ENCODE measurements at places on chromosomes 12 and 14.

GRCh38 chr12:68375756-68376695 is 43.9 kb upstream of the MDM1 start:
- DNase-seq, result no peak

- DNase-seq, result peak; percentile 66
Measured at GRCh38 chr12:26434299-26435068, 239.1 kb downstream of the SSPN start.

DNA sequence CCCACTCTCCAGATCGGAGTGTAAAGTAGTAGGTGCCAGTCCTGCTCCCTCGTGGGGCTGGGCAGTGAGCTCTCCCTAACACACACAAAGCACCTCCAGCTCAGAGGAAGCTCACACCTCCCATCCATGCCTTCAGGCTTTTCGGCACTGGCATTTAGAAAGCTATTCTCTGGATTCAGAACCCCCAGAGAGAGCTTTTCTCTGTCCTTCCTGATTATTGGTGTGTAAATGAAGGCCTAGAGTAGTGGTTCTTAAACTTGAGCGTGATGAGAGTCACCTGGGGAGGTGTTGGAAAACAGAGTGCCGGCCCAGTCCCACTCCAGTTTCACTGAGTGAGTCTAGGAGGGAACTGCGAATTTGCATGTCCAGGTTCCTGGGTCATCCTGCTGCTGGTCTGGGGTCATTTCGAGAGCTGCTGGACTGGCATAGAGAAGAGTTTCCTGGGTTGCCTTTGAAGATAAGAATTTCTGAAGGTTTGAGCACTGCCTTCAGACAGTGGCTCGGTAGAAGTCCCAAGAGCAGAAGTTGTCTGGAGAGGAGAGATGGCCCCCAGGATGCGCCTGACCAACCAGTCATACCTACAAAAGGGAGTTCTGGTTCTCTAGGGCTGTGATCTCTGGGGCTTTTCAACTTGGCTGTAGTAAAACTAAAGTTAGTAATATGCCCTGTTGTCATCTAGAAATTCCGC is 15.1 kb downstream of the CD9 start:
- DNase-seq, result no peak

GRCh38 chr14:78232231-78233000 is 62.2 kb downstream of the NRXN3 start:
- no peak for DNase-seq

DNA sequence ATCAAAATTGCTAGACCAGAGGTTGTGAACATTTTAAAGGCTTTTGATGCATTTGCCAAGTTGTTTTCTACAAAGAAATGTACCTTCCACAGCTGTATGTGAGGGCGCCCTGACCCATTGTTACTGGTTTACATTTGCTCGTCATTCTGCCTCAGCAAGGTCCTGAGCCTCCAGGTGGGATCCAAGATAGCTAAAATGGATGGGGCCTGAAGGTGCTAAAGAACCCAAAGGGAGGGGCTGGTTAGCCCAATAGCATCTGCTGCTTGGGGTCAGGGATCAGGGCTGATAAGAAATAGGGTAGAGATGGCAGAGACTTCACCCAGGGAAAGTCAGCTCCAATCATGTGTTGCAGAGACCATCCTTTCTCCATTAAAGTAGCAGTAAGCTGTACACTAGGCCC is 43.1 kb downstream of the GALNT16 start:
- DNase-seq, result no peak

GRCh38 chr14:77124345-77125280 is 17.0 kb downstream of the ZDHHC22 start:
- DNase-seq, result peak; percentile 72

DNA sequence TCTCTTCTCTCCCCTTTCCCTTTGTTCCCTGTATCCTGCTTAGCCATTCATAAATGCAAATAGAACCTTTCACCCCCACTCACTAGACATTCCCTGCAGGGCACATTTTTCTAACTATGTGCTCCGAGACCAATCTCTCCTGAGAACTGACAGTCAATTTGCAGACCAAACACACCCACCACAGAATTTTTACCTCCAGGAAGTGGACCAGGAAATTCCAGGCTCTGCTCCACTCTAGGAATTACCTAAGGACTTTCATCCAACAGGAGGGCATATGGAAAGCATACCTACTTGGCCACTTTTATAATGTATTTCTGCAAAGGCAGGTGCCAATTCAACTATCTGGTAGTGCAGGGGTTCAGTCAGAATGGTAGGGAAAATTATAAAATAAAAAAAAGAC is 8.9 kb upstream of the TAS2R46 start:
- DNase-seq, result no peak

GRCh38 chr14:59190372-59190771 is 1.9 kb downstream of the DAAM1 start:
- peak; percentile 37 for DNase-seq

DNA sequence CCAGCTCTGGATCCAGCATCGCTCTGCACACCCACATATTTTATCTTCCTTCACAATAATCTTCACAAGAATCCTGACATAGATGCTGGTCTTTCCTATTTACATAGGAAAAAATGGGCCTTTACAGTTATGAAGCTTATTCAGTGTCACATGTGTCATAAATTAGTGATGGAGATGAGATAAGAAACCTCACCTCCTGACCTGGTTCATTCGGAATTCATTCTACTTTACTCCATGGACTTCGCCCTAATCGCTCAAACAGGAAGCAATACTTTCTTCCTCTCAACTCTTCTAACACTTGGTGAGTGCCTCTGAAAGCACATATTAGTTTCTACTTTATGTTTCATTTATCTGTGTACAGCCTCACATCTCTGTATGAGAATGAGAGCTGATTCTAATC is 12.0 kb upstream of the SINHCAF start:
- no peak for DNase-seq

- peak; percentile 39 for DNase-seq
Measured at GRCh38 chr12:47964106-47964728, 821 bp downstream of the TMEM106C start.

- DNase-seq, result no peak
Measured at GRCh38 chr12:12015073-12015685, 55.6 kb upstream of the BCL2L14 start.

DNA sequence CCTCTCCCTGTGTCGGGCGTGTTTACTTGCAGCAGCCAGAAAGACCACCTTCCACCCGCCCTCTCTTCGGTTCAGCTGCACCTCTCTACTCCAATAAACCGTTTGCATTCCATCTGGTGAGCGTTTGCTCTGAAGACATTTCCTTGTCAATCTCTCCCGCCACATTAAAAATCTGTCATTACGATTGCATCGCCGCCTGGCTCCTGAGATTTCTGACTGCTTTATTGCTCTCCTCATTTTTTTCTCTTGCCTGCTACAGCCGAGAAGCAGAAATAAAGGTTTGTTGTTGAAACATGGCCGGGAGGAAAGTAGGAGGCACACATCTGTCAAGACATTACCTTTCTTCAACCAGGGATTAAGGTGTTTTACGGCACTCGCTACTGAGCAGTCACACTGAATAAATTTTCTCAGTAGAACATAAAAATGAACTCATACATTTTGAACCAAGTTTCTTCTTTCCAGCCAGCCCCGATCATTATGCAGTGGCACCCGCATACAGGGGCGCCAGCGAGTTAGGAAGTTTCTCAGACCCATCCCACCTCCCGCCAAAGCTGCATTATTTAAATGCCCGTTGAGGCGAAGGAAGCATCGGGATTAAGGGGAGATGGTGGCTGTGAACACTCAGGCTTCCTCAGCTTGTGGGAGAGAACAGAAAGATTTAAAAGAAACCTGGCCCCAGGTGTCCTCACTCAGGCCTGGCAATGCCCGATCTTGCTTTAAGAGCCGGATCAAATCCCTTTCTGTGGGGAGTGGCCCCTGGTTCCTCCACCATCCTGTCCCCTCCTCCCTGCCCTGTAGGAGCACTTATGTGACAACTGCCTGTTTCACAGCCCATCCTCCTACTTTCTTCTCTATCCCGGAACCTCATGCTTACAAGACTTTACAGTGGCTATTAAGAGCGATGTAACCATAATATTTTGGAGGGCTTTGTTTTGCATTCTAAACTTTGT is 1108.9 kb downstream of the BCL11B start:
- no peak for DNase-seq

DNA sequence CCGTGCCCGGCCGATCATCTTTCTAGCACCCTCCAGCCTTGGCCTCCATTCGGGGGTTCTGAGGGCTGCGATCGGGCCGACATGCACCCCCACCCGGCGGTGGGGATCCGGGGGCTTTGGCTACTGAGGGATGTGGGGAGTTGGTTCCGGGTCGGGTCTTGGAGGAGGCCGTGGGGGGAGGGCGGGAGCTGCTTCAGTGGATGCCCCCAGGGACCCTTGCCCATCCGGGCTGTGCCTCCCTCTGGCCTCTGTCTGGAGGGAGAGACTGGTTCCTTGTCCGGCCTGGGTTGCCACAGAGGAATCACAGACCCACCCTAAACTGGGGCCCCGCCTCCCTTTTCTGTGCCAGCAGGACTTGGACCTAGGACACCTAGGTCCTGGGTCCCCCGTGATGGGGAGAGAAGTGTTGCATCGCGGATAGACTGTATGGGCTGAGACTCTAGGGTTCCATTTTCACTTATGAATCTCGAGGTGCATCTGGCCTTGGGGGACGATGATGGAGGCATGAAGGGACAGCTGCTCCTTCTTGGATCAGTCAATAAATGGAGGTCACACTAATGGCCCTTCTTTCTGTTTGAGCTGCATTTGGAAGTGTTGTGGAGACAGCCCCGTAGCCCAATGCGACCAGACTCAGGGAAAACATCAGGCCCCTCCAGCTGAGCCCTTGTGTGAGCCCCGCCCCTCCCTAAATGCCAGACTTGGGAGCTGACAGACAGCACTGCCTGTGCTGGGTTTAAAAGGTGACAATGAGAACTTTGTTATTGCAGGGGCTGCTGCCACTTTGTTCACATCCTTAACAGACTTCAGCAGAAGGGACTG is 577 bp downstream of the DTX3 start:
- DNase-seq, result no peak

GRCh38 chr12:24200010-24200409 is 250.5 kb upstream of the SOX5 start:
- no peak for DNase-seq

- peak; percentile 46 for DNase-seq
Measured at GRCh38 chr12:92408072-92408900, 262.6 kb upstream of the BTG1 start.

DNA sequence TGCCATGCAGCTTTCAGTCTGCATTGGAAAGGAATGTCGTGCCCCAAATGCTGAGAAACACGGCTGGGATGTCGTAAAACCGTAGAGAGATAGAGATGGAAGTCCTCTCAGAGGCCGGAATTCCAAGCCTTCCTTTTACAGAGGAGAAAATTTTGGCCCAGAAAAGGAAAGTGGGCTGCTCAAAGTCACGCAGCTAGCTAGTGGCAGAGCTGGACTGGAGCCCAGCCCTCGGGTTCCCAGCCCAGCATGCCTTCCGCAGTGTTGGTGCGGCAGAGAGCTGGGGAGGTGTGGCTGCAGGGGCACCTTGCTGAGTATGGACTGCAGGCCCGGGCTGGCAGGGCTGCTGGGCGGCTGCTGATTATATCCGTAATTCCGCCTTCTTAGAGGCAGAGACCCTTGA is 50.3 kb downstream of the KCNA1 start:
- DNase-seq, result peak; percentile 49

DNA sequence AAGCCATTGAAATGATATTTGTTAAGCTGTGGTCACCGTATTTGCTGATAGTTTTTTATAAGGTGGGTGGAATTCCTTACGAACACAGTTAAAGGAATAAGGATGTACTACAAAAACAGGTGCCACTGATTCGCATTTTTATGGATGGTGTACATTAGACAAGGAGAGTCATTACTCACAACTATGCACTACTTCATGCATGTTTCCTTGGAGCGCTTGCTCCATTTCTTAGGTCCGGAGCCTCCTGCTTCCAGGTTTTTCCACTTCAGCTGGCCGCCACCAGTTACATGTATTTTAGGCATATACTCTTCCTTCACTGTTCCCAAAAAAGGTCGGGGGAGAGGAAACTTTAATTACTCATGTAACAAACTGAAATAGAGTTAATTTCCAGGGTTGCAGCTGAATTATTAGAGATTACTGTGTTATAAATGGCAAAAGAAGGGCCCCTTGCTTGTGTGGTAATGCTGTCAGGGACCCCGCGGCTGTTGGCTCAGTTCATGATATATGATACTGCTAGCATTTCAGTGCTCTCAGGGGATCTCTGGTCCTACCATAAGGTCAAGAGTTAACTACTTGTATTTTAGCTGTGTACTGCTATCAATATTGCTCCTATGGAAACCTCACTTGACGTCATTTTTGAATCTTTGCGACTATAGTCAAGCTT is 454.7 kb downstream of the NPAS3 start:
- DNase-seq, result no peak

DNA sequence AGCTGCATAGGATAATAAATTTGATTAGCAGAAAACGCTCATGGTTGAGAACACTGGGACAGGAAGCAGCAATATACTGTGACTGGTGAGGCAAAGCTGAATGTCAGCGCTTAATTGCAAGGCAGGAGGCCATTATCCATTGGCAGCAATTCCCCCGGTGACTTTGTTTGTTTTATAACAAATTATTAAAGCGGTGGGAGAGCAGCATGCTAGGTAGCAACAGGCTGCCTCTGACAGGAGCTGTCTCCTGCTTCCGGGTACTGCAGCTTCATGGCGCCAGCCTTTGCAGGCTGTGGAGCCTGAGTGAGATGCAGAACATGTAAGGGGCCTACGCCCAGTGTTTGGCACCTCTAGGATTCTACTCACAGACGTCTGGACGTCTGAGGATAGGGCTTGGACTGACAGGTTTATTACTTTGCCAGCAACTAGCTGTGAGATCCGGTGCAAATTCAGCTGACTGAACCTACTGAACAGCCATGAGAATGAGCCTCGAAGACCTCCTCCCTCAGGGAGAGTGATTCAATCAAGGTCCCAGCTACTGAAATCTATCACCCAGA is 82.1 kb upstream of the SSTR1 start:
- DNase-seq, result no peak

DNA sequence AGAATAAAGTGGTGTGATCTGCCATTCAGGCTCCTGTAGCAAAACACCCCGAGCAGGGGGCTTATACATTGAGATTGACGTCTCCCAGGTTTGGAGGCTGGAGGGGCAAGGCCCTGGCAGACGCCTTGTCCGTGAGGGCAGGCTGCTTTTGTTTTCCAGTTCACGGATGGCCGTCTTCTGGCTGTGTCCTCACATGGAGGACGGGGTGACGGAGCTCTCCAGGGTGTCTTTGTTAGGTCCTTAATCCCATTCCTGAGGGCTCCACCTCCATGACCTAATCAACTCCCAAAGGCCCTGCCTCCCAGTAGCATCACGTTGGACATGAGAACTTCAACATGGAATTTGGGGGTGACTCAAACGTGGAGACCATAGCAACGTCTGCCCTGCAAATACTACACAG is 147.7 kb downstream of the KIF26A start:
- no peak for DNase-seq

DNA sequence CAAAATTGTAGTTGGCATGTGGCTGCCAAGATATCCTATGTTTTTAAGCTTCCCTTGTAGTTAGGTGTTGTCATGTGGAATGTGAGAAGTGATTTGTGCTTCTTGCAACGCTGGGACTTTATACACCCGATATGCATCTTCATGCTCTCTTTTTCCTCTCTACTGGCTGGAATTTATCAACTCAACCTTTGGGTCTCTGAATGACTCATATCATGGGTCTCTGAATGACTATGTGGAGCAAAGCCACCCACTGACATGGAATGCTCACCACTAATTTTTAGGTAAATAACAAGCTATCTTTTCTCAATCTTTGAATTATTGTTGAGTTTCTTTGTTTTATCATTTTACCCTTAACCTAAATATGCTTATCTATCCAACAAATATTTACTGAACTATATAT is 144.6 kb downstream of the ATP23 start:
- no peak for DNase-seq
